ENCODE measurements at places on chromosomes 12 and 14.

DNA sequence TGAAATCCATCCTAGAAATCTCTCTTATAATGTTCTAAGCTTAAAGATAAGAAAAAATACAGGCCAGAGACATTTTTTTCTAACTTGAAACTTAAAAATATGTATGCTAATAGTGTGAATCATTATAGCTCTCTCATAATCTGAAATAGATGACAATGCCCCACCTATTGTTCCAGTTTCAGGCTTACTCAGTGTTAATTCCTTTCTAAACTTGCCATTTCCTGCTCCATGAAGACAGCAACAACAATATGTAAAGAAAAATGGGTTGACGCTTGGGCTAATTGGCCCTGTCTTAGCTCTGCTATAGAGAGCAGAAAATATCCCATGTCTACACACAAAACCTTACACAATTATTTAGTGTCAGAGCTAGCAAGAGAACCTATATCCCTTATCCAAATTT, 37.1 kb downstream of the LMO3 start:
- DNase-seq = no peak

GRCh38 chr14:90730206-90730766, 85.9 kb downstream of the TTC7B start:
- no peak for DNase-seq

GRCh38 chr12:27209257-27209910, 34.7 kb upstream of the STK38L start:
- no peak for DNase-seq

GRCh38 chr12:122726080-122726558, 4.5 kb downstream of the HCAR1 start:
- peak; percentile 42 for DNase-seq

GRCh38 chr14:77580477-77580876, 36.0 kb downstream of the SPTLC2 start:
- no peak for DNase-seq

DNA sequence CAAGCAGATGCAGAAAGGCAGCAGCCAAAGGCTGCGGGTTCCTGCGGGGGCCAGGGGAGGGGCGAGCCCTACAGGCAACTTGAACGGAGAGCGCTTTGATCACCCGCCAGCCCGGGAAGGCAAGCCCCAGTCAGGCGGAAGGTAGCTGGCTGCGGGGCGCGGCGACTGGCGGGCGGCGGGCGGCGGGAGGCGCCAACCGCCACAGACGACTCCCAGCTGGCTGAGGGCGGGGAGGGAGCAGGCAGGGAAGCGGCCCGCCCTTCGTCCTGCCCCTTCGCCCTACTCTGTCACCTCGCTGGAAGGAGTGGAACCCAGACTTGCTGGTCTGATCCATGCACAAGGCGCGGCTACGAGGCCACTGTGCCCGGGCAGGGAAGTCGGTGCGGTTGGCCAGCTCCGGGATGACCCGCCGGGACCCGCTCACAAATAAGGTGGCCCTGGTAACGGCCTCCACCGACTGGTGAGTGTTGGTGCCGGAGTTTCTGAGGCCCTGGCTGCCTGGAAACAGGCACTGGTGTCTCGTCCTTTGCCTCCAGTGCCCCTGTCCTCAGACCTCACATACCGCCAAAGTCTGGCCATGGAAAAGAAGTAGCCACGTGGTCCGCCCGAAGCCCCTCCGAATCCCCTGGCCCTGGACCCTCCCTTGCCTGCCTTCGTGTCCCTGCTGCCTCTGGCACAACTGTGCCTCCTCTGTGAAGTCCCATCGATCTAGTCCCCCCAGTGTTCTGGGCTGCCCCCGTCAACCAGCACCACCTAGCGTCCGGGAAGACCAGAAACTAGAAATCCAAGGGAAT, 15.4 kb upstream of the CARMIL3 start:
- peak; percentile 90 for DNase-seq
